Psoas muscle (tissue), 8 donors: ENCODE measurements at places on chromosomes 2 and 18. TPM values are rescaled to one million over a fixed set of nuclear protein-coding genes. Genes with fewer than 3 reads are reported as not detected.

GRCh38 chr18:38367473-38367872 is 801.9 kb upstream of the CELF4 start:
- no peak for DNase-seq

Gene SLC35F6
- total RNA-seq, result 32.5 TPM

DNA sequence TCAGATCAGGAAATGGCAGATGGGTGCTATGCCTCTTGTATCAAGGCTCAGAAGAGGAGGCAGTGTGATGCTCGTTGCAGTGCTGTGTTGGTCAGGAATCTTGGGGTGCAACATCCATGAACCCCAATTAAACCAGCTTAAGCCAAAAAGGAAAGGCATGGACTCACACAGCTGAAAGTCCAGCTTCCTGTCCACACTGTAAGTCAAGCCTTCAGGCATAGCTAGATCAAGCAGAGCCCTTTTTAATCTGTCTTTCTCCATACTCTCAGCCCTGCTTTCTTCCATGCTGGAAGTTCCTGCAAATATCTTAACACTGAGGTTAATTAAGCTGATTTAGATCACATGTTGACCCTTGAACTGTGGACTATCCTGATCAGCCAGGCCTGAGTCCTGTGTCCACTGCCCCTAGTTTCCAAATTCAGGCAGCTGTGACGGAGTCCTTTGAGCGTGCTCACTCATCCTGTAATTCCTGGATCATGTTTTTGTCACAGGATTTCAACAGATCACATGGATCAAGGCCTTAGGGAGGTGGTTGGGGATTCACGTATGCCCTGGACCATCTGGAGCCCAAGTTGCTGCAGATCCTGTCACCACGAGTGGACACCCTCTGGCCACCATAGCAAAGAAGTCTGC is 4.5 kb upstream of the C2orf74 start:
- no peak for DNase-seq

DNA sequence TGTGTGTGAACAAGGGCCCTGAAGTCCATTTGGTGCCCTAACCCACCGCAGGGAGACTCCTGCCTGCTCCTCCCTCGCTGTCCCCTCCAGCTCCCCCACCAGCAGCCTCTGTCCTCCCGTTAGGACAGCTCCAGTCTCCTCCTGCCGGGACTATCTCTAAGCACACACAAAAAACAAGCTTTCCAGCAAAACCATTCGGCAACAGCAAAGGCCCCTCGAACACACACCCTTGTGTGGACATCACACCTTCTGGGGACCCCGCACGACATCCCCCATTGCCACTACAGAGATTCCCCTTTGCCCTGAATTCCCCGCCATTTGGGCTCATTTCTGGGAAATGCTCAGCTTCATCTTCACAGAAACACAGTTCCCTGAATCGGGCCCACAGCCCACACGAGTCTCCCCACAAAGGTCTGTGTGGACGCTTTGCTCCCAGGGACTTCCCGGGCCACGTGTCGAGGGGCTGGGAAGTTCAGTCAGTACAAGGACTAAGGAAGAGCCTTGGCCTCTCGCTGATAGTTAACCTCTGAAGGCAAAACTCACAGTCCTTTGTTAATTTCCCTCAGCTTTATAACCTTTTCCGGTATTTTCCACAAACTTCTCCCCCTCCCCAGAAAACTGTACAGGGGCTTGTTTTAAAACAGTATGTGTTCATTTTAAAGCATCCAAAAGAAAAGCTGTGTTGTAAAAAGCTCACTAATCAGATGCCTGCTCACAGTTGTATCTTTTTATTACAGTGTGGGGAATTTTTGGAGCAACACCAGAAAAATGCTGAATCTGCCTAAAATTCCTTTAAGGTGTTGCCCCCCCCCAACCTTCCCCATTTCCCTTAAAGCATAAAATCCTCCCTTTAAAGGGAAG is 25.9 kb downstream of the SMAD7 start:
- DNase-seq, result no peak

DNA sequence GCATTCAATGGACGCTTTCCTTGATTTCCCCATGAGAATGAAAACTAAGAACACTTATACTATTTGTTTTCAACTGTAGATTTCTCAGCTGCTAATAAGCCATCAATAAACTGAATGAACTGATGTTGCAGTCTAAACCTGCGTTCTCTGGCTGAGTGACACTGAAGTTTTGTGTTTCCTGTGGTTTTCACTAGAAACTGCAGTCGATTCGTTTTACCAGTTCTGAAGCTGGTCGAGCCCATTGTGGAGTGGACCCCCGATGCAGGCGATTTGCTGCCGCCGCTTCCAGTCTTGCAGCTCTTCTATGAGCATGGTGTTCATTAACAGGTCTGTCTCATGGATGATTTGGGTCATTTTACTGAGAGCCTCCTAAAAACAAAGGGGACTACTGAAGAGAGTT is 50.6 kb upstream of the STAT1 start:
- no peak for DNase-seq

DNA sequence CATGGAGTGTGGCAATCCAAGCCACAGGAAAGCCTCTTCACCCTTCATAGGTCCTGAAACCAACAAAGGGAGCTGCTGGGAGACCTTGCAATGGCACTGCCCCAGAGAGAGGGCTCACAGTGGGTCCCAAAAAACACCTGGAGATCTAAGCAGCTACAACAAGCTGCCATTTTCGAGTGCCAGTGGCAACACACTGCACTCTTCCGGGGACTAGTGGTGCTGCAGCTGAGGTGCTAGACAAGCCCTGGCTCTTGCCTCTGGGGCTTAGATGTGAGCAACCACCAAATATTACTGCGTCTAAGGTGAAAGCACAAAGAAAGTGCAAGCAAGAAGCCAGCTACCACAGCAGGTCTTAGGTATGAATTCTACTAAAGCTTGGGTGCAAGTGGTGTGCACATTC is 192.9 kb downstream of the NOL4 start:
- no peak for DNase-seq

GRCh38 chr18:22900558-22901238 is 32.4 kb upstream of the RBBP8 start:
- no peak for DNase-seq
